ENCODE measurements at places on chromosomes 5 and 9.

DNA sequence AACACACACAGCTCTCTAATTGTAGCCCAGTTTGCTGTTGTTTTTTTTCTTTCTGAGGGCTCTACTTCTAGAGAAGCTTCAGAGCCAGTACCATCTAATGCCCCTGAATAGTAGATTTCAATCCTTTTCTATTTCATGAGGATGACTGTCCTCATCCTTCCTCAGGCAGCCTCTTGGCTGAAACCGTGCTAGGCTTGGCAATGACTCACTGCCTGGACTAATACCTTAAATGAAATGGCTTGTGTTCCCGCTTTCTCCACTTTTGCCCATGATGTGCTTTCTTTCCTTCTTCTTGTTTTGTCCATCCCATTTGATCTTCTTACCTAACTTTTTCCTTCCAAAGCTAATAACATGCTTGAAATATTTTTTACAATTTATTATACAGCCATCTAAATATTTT is 80.1 kb downstream of the ITGA1 start:
- DNase-seq: peak; percentile 41

DNA sequence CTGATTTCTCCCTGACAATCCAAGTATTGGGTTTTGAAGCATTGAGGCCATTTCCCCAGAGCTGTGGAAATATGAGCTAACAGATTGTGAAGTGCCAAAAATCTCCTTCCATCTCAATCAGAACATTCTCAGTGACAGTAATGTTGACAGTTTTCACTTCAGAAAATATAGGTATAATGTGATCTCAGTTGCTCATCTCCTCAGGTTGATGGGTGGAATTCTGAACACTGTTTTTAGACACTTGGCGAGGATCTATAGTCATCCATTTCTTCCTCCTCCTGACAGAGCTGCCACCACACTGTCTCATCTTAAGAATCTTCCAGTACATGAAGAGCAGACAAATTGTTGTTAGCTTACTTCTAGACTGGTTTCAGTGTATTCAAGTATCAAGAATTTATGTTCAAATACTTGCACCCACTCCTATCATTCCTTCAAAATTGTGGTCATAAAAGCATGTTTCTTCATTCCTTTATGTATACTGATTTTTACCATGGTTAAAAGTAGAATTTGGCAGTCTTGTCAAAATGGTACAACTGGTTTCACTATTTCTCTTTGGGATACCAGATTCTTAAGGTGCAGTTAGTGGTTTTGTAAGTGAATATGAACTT is 199.7 kb upstream of the TLE4 start:
- DNase-seq: no peak

- DNase-seq: no peak
Measured at GRCh38 chr5:2876183-2876582, 124.7 kb upstream of the IRX2 start.

DNA sequence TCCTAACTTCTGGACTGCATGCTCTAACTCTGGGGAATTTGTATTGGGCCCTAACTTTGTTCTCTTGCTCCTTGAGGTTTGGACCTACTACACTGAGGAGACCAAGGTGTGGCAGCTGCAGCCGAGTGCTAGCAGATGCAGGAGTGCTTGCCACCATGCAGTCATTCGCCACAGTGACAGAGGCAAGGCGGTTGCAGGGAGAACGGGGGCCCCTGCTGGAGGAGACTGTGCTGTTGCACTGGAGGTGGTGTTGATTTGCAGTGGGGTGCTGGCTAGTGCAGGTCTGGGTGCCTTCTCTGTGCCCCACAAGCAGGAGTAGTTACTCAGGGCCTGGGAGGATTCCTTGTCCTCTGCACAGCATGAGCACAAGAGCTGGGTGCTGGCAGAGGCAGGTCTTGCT is 22.4 kb upstream of the DIRAS2 start:
- DNase-seq: no peak

DNA sequence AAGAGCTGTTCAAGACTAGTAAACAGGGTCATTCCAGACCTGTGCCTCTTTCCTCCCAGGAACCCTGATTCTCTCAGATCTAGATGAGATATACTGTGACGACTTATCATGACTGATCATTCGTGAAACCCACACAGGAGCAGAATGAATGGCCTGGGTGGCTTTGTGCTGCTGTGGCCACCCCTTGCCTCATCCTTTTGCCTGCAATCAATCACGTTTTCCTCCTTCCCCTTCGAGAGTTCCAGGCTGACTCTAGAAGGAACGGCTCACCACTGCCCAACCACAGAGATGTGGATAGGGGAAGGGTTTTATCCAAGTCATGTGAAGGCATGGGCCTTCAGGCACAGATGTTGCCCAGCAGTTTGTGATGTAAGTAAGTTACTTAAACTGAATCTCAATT is 5.8 kb downstream of the ANXA6 start:
- no peak for DNase-seq

- no peak for DNase-seq
Measured at GRCh38 chr5:1795931-1796330, 3.7 kb downstream of the MRPL36 start.

DNA sequence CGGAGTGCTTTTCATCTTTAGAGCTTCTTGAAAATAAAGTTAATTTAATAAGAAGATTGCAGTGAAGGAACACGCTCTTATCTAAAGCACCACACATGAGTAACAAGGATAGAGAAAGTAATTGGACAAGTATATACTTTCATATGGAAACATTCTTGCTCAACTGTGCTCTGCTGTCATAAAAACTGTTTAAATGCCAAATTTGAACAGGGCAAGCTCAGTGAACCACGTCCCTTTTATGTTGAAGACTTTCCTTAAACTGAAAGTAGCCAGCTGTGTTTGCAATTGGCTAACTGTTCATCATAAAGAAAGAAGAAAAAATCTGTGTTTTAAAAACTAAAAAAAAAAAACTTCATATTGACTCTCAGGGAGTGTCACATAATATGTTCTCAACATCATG is 1610.7 kb upstream of the C9orf72 start:
- DNase-seq: no peak

DNA sequence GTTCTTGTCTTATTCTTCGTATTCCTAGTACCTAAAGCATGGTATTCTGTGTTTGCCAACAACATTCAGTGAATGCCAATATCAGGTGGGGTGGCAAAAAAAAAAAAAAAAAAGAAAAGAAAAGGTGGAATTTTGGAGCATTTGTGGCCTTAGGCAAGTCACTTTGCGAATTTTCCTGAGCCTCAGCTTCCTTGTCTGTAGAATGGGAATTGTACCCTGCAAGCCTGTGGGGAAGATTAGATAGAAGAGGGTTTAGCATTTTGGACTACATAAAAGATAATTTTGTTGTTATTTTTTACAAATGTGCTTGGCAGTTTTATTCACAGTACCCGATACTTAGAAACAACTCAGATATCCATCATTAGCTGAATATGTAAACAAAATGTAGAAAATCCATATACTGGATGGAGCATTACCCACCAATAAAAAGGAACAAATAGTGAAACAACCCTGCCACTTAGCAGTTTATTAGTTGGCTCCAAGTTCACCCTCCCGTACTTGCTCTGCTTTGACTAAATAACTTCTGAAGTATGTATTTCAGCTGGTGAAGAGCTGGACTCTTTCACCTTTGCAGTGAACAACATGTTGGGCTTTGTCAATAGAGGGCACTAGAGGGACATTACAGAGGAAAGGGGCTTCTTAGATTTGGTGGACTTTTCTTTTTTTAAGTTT is 13.6 kb downstream of the UBE2D2 start:
- DNase-seq: peak; percentile 56

DNA sequence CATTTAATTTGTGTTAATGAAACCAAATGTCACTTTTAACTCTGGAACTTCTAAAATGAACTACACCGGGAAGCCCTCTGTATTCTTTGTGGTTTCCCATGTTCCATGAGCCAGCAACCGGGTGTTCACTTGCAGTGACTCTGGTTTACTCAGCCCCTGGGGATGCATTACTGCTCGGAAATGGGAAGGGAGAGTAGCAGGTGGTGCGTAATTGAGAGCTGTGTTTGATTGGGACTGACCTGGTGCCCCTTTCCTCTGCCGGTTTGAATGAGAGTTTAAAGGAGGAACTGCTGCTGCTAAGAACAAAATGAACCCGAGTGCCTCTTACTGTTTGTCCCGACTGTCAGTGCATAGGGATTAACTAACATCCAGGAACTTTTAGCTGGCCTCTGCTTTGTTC is 100.1 kb upstream of the DHFR start:
- no peak for DNase-seq

GRCh38 chr9:73089304-73089985 is 62.2 kb upstream of the ANXA1 start:
- DNase-seq: no peak
